Stimulated activated CD4-positive, alpha-beta T cell treated with anti-CD3 and anti-CD28 coated beads, Interleukin-1b, Interleukin-23, amount 100 ng/mL, for 24 hours (primary cell): ENCODE measurements at places on chromosomes 3 and 15.

- no peak for DNase-seq
These were observed 21.9 kb upstream of the CPNE9 start for GRCh38 chr3:9681723-9682081.

GRCh38 chr3:128665362-128666021 is 14.9 kb upstream of the RPN1 start:
- no peak for DNase-seq

GRCh38 chr3:148756311-148756710 is 58.6 kb downstream of the AGTR1 start:
- DNase-seq = no peak

DNA sequence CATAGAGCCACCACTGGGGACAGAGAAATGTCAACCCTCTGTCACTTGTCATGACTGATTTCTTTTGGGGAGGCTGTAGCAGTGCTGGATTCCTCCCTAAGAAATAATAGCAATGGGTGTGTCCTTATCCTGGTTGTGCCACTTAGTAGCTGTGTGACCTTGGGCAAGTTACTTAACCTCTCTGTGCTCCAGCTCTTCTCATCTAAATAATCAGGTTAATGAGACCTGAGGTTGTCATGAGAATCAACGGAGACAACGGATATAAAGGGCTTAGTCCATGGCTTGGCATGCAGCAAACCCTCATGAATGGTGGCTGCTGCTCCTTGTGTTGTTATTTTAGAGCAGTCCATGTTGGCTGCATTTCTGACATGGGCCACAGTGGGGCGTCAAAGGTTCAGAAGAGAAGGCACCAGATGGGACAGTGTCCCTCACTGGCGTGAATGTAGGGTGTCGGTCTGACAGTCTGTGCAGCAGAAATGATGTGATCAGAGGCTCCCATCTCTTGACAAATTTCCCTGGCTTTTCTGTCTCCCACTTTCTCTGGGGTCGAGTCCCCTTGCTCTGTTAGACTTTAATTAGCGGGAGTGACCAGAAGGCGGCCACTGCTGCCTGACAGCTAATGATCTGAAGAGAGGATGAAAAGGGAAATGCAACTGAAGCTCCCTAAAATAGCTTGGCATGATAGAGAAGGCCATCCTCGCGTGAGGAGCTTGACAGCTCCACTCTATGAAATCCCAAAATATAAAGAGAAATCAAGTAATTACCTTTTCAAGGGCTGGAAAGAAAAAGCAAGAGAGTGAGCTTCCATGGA is 209.4 kb downstream of the CADPS start:
- DNase-seq = no peak

DNA sequence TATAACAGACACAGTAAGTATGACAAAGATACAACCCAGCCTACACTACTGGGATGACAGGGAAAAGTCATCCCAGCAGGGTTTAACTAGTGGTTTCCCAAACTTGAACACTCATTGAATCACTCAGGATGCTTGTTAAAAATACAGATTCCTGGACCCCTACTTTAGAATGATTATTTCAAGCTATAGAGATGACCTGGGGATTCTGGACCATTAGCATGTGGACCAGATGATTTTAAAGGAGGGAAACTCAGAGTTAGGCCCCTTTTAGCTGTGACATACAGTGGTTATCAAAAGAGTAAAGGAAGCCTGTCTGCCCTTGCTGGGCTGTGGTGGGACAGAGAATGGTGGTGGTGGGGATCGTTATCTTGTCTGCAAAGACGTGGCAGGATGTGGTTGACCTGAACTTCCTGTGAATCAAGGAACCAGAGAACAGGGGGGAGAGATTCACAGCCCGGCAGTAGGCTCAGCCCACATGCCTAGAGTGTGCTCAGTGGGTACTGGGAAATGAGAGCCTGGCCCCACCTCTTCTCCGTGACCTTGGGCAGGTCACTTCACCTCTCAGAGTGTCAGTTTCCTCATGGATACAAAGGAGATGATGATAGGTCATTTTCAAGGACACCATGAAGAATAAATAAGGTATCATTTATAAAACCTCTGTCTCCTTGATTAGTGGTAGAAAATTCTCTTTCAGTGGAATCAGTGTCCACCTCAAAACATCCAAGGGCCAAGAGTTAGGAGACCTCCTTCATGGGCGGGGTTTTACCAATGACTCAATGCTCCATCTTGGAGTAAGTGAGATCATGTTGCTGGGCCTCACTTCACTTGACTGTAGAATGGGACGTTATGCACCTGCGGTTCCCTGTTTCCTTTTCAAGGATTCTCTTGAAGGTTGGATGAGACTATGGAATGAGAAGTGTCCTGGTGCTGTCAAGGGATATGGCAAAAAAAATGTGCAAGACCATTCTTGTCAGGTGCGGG is 306.5 kb downstream of the RPLP1 start:
- DNase-seq = peak; percentile 63

DNA sequence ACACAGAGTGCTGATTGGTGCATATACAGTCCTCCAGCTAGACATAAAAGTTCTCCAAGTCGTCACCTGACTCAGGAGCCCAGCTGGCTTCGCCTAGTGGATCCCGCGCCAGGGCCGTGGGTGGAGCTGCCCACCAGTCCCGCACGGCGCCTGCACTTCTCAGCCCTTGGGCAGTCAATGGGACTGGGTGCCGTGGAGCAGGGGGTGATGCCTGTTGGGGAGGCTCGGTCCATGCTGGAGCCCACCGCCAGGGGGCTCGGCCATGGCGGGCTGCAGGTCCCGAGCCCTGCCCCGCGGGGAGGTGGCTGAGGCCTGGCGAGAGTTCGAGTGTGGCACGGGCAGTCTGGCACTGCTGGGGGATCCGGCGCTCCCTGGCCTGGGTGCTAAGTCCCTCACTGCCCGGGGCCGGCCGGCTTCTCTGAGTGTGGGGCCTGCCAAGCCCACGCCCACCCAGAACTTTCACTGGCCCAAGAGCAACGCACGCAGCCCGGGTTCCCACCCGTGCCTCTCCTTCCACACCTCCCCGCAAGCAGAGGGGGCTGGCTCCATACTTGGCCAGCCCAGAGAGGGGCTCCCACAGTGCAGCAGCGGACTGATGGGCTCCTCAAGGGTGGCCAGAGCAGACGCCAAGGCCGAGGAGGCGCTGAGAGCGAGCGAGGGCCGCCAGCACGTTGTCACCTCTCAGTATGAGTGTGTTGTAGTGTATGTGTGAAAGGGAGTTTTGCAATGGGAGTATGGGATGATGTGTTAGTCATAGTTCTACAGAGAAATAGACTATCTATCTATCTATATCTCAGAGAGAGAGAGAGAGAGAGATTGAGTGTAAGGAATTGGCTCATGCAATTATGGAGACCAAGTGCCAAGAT is 69.0 kb downstream of the UBE2E2 start:
- DNase-seq = no peak

DNA sequence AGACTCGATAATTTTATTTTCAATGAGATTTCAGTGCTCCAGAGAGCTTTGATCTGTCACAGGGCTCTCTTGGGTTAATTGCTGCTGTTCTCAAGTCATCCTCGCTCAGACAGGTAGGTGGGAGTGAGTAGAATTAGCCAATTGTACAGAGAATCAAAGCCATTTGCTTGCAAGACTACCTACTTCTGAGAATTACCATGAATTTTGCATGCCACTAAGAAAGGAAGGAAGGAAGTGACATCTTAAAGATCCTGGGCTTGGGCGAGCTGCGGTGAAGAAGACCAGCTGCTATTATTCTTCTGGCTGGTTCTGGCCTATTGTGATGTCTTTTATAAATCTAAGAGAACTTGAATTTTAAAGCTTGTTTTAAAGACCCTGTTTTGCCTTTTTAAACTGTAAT is 154.1 kb upstream of the LPP start:
- DNase-seq = no peak

- DNase-seq = no peak
These were observed 33.0 kb upstream of the ABHD17C start for GRCh38 chr15:80662129-80662528.

DNA sequence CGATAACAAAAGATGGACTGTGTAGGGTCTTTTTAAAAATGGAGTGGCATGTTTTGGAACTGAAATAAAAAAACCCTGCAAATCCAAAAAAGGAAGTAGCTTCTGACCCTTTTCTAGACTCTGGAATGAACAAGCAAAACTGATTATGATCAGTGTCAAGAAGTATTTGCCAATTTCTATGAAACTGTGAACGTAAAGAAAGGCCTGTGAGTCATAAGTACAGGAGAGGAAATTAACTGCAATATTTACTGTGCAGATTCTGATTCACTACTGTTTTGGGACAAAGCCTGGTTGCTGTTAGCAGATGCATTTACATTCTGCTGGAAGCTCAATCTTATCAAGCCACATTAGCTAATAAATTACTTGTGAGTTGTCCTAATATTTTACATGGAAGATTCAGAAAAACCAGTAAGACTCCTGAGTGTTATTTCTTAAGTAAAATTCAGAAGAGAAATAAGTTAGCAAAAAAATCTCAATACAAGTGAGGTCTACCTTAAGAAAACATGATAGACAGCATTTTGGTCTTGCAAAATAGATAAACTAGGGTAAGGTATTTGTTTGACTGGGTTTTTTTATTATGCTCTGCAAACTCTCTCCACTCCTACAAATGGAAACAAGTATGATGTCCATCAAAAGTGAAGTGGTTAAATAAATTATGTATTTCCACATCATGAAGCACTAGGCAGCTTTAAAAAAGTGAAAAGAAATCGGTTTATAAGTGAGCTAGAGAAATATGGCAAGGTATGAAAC is 90.2 kb upstream of the LMOD3 start:
- DNase-seq = no peak

DNA sequence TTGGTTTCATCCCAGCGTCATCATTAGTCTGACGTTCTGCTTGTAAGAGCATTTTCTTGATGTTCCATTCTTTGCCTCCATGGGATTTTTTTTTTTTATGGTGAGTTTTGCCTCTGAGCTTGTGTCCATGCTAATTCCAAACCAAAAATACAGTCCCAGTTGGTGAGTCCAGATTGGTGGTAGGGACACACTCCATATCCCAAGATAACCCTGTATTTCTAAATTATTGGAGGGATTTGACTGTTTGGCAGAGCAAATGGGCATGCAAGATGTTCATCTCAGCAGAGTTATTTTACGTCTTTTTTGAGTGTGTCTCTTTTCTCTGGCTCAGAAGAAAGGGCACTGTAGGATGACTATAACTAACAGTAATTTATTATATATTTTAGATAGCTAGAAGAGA is 526.8 kb upstream of the CFAP20DC start:
- DNase-seq = no peak

DNA sequence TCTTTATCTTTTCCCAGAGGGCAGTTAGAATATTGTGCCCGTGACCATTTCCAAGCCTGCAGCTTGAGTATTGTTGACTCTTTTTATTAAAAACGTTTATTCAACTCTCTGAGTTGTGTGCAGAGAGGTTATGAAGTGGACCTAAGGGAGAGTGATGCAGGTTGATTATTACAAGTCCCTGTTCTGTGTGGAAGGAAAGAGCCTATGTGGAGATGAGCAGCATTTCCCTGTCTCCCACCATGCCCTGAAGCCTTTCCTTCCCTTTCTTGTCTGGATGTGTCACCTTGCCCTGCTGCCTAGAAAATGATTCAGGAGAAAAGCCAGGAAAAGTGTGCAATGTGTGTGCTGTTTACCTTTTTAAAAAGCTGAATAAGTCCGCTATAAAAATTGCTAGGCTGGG is 19.4 kb downstream of the ZPLD1 start:
- no peak for DNase-seq

GRCh38 chr3:172276103-172276502 is 172.2 kb downstream of the GHSR start:
- no peak for DNase-seq

- no peak for DNase-seq
These were observed 753 bp downstream of the EPHB1 start for GRCh38 chr3:134795746-134796280.

DNA sequence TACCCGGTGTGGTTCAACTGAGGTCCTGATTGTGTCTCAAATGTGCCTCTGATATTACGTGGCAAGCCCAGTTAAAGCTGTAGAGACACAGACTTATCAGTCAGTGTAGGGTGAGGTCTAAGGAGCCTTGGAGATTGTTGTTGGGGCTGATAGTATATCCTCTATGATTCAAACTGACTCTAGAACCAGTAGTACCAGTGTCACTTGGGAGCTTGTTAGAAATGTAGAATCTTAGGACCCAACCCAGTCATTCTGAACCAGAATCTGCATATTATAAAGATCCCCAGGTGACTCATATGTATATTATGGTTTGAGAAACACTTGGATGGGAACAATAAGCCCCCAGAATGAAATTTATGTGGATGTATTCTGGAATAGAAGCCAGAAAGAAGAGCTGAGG is 83.5 kb downstream of the PIK3R4 start:
- DNase-seq = no peak

DNA sequence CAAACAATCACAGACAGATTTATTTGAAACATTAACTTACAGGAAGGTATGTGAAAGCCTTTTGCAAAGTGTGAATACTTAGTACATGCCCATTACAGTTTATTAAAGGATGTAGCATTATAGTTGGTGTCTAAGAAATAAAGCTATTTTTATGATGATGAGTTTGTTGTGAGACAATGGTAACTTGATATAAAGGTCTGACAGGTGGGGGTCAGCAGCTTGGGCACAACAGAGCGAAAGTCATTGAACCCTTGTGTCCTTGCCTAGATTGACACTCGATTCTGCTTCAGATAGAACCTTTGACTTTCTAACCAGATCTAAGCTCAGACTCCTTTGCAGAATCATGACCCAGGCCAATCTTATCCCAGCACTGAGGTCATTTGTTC is 777.9 kb downstream of the NTRK3 start:
- no peak for DNase-seq

DNA sequence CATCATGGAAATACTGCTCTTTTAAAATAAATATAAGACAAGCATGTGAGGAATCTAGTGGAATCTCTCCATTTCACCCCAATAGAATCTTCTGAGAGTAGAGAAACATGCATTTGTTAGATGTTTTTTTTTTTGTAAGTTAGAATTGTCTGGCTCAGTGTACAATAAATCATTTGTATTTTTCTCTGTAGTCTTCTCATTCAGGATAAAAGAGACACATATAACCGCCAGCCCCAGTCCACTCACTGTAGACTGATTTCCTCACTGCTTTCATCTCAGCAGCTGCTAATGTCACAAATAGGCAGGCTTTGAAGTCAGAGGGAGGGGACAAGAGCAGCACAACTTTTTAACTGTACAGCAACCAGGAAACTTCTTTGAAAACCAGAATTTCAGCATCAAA is 140.2 kb upstream of the RBMS3 start:
- DNase-seq = no peak

DNA sequence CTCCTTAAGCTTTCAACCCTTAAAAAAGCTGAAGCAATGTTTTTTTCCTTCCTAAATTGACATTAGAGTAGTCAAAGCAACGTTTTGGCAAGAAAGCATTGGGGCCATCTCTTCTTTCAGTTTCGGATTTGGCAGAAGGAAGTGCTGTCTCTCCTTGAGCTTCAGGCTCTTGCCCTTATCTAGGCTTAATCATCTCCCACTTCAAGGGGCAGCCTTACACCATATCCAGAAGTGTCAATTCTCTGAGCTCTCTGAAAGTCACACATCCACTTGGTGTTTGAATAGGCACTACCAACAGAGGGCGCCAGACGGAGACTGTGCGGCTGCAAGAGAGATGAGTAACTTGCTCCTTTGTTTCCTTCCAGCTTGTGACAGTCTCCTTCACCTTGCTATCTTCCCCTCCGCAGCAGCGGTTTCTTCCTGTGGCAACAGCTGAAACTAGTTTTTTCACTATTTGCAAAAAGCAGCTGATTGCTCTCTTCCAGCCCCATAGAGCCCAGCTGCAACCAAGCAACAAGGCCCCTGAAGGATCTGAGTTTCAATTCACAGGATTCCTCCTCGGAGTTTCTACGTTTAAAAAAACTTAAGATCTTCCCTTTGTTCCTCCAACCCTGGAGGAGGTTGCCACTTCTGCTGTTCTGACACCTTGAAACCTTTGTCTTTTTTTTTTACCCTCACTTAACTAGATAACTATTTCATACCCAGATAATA is 147.0 kb upstream of the SLCO3A1 start:
- peak; percentile 60 for DNase-seq
